ENCODE measurements at places on chromosomes 2 and 18. TPM values are rescaled to one million over a fixed set of nuclear protein-coding genes. Genes with fewer than 3 reads are reported as not detected.

Gene PMAIP1
- total RNA-seq: 76.0 TPM

Gene PFN4
- not detected for total RNA-seq

Gene COX7A2L
- 70.8 TPM for total RNA-seq

Gene RIT2
- not detected for total RNA-seq

Gene KIF5C
- total RNA-seq: 8.6 TPM

Gene MROH2A
- not detected for total RNA-seq

Gene KANSL1L
- total RNA-seq: 9.2 TPM

Gene LRP1B
- total RNA-seq: not detected

Gene CYS1
- total RNA-seq: 0.45 TPM

Gene KYNU
- not detected for total RNA-seq

Gene ANKRD23
- 7.4 TPM for total RNA-seq

Gene ASAP2
- total RNA-seq: not detected

Gene RBM43
- total RNA-seq: 4.5 TPM

Gene SFT2D3
- total RNA-seq: 5.9 TPM

Gene IL36A
- total RNA-seq: not detected

Gene CRACDL
- not detected for total RNA-seq

Gene TMEM247
- not detected for total RNA-seq

Gene LGALSL
- total RNA-seq: 0.31 TPM

Gene ARMC9
- 4.8 TPM for total RNA-seq

Gene ANKRD29
- total RNA-seq: not detected

Gene CLEC4F
- total RNA-seq: 8.9 TPM

Gene IHH
- 0.28 TPM for total RNA-seq

Gene IL1A
- 0.25 TPM for total RNA-seq

Gene UNC80
- not detected for total RNA-seq

Gene IGFBP2
- total RNA-seq: not detected

Gene RUFY4
- total RNA-seq: 0.86 TPM

Gene SULT1C2
- not detected for total RNA-seq

Gene CDCA7
- 55.4 TPM for total RNA-seq

Gene FTCDNL1
- 0.48 TPM for total RNA-seq

Measured in natural killer cell treated with Interleukin-12 subunit alpha and Interleukin-12 subunit beta and Interleukin-15 and Interleukin-18, amount 100 ng/mL, for 72 hours (primary cell).